OCI-M1 (cell line): ENCODE measurements at places on chromosomes 13 and 19.

DNA sequence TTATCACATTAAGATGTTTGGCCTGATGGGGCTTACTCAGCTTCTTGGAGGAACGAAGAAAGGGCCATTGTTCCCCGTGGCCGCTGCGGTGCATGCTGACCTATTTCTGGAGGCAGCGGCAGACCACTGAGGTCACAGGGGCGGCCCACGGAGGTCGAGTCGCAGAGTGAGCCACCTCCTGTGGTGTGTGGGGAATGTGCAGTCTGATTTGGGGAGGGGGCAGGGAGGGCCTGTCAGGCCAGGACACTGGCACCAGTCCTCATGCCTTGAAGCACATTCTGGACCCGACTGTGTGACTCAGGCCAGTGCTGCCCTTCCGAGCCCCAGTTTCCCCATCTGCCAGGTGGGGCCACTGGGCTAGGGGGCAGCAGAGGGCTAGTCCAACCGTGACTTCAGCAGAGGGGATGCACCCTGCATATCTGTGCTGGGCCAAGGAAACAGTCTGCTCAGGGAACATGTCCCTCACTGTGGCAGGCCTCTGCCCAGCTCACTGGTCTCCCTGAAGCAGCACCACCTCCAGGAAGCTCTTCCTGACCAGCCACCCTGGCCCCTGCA is 6.3 kb downstream of the SLC7A10 start:
- no peak for DNase-seq

DNA sequence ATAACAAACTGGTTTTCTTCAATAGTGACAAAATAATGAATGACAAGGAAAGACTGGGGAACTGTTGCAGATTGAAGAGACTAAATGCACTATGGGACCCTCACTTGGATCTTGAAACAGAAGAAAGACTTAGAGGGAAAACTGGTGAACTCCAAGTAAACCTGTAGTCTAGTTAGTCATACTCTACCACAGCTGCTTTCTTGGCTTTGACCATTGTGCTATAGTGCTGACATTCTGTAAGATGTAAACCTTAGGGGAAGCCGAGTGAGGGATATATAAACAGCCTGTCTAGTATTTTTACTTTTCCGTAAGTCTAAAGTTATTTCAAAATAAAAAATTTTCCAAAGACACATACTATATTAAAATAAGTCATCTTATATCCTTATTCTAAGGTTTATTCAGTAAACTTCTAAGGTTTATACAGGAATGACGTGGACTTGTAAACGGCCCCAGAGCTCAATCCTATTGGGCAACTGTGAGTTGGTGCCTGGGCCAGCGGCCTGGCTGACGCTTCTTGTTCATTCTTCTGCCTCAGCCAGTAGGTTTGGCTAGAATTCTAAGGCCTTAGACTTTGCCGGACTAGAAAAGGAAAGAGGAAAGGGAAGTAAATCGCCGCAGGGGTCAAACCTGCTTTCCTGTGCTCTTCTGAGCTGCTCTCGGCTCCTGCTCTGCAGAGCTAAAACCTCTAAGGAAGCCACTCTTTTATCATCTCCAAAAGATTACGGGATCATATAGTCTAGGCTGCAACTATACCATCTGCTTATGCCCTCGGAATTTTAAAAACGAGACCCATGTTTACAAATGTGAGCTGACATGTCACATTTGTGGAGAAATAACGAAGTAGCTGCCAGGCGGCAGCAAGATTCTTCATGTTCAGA is 33.6 kb upstream of the UBE2L5 start:
- no peak for DNase-seq

DNA sequence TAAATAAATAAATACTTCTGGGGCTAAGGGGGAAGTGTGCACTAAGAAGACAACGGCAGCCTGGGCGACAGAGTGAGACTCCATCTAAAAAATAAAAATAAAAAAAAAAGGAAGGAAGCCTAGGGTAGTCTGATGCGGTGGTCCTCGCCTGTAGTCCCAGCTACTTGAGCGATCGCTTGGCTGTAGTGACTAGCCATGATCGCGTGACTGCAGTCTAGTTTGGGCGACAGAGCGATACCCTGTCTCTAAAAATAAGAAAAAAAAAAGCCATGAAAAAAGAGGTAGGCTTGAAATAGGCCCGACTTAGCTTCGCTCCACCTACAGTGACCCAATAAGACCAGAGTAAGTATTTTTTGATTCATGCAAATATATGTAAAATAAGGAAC is 661 bp upstream of the BABAM1 start:
- DNase-seq, result no peak

GRCh38 chr19:54172471-54173358 is at the start of gene TMC4:
Gene TMC4, minus strand, starts transcription at chr19:54173160. Its CDS starts 43 bp downstream, at chr19:54173117.
- no peak for DNase-seq

GRCh38 chr19:1923319-1923718 is 17.7 kb upstream of the CSNK1G2 start:
- DNase-seq, result no peak

GRCh38 chr13:20814224-20814910 is 40.6 kb upstream of the EEF1AKMT1 start:
- DNase-seq, result no peak

- no peak for DNase-seq
Observed at GRCh38 chr19:49895566-49896297, 955 bp downstream of the IL4I1 start.

GRCh38 chr13:42041684-42042035 is 6.8 kb upstream of the DGKH start:
- no peak for DNase-seq

DNA sequence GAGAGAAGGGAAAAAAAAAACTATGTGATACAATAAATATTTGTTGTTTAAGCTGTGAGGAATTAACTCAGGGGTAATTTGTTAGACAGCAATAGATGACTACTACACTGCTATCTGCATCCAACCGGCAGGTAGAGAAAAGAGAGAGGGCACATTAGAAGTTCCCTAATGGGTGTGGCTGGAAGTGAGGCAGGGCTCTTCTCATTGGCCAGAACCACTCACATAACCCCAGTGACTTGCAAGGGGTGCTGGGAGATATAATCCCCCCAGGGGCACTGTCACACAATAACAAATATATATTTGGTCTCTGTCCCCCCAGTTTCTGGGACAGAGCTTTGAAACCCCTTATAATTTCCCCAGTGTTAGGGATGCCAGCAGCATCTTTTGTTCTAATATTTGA is 24.3 kb downstream of the FGF21 start:
- DNase-seq, result peak; percentile 23

- DNase-seq, result no peak
Observed at GRCh38 chr19:8210421-8211101, 1.4 kb downstream of the CERS4 start.

DNA sequence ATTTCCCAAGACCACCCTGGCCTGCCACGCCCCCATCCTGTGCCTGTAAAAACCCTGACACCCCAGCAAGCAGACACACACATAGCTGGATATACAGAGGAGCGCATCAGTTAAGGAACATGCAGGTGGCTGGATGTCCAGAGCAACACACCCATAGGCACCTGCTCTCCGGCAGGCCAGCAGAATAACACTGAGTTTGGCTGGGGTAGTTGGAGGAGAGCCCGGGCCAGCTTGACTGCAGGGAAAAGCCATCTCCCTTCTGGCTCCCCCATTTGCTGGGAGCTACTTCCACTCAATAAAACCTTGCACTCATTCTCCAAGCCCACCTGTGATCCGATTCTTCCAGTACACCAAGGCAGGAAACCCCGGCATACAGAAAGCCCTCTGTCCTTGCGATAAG is 8.9 kb downstream of the RASL11A start:
- DNase-seq, result no peak
